Neural crest cell (in vitro differentiated cells): ENCODE measurements at places on chromosomes 7 and 10.

- no peak for DNase-seq
Measured at GRCh38 chr7:90230834-90231233, 14.1 kb upstream of the CFAP69 start.

DNA sequence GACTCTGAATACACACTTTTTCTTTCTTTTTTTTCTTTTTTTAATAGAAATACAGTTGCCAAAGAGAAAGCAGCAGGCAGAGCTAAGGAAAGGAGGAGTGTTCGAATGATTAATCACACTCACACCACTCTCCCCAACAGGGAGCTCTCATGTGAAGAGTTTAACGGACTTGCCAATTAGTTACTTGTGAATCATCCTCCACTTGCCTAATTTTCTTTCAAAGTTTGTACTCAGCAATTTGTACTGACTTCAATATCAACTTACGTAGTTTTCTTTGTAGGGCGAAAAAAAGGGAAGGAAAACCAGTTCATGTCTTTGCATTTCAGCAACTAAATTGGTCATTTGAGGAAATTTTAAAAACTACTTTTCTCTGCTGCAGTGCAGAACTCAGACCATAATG, 109.2 kb downstream of the PIP4K2A start:
- no peak for DNase-seq

- DNase-seq = no peak
Measured at GRCh38 chr10:7436490-7437100, 25.8 kb upstream of the SFMBT2 start.

GRCh38 chr7:103598326-103598905, 152.4 kb upstream of the SLC26A5 start:
- no peak for DNase-seq

- DNase-seq = no peak
Measured at GRCh38 chr7:4245135-4245865, 436.8 kb upstream of the FOXK1 start.

- no peak for DNase-seq
Measured at GRCh38 chr10:68166871-68167585, 57.7 kb downstream of the MYPN start.

GRCh38 chr10:11553773-11554381, 57.6 kb downstream of the USP6NL start:
- no peak for DNase-seq

DNA sequence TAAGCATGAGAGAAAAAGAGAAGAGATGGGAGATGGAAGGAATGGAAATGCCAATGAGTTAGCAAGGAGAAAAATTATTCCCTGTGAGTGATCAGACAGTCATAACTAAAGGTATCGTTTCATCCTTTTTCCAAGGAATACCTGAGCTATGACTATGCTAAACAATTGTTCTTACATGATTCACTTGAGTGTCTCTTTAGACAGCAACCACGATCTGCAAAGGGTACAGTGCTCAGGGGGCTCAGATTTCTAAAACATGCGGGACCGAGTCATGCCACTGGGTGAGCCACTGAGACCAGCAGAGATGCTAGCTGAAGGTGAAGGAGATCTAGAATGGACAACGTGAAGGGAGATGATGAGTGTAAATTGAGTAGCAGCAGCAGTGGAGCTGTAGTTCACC, 78.0 kb upstream of the CTTNBP2 start:
- no peak for DNase-seq

DNA sequence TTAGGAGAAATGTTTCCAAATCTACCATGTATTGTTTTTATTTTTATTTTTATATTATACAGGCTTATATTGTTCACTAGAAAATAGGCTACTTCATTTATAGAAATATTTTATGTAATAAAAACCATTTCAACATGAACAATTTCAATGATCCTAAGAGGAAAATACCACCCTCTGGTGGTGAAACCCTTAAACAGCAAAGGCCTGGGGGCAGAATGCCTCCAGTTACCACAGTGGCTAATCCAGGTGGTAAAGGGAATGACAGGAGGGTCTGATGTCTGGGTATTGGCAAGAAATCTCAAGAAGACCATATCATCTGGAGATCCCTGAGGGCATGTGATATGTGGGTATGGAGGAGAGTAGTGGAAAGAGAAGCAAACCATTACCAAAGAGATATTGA, 19.3 kb downstream of the MACC1 start:
- no peak for DNase-seq

DNA sequence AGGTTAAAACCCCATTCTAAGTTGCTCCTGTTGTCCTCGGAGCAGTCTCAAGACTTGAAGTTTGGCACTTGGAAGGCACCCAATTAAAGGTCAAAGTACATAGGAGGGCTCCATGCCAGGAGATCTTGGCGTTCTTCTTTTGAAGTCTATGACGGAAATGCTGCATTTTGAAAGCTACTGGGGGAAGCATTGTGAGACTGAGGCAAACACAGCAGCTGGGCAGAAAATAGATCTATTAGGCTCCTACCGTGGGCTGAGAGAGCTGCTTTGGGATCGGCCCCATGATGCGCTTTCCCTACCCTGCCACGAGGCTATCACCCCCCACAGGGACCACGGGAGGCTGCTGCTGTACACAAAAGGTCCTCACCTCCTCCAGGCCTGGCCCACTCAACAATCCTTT, 20.0 kb downstream of the KIAA1549 start:
- DNase-seq = no peak

- no peak for DNase-seq
Measured at GRCh38 chr10:132454296-132455198, 57.5 kb downstream of the PWWP2B start.

DNA sequence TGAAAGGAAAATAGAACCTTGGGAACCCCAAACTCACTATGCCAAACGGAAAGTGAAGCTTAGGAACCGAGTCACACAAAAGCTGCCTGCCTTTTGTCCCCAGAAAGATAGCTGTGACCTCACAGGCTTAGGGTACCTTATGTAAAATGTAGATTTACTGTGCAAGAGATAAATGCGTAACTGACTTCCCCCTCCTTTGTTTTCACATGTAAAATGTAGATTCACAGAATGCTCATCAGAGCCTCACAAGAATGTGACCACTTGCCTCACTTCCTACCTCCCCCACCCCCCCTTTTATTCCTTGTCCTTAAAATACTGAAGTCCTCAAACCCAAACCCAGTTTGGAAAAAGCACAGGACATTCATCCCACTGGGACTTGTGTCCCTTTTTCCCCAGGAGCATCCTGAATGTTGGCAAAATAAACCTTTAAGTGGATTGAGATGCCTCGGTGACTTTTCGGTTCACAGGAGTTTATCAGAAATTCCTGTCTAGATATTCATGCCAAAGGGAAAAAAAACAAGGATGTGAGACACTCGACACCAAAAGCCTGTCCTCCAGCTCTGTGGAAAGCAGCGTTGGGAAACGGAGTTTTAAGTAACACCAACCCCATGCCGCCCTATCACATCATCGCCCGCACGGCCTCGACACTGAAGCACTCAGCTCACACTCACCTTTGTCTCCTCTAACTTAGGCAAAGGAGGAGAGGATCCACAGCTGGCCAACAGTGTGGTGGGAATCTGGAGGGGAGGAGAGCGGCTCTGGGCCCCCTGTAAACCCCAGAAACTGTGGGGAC, 45.9 kb downstream of the SVIL start:
- no peak for DNase-seq

DNA sequence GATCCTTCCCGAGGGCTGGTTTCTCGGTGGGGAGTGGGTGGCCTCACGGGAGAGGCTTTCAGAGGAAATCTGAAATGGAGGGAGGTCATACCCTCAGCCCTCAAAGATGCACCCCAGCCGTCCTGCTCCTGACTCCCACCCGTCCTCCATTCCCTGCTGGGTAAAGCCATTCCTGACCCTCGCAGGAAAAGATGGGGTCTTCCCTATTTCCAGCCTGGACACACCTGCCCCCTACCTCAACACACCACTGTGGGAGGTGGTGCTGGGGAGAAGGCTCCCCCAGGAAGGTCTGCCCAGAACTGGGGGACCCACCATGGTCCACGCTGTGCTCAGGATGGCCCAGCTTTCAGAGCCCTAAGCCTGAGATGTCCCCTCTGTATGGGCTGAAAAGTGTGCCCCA, 86.9 kb downstream of the CHST15 start:
- DNase-seq = no peak

GRCh38 chr10:124707551-124707950, 36.6 kb downstream of the FAM53B start:
- DNase-seq = no peak

- peak; percentile 47 for DNase-seq
Measured at GRCh38 chr10:74081192-74081803, 69.3 kb downstream of the AP3M1 start.

DNA sequence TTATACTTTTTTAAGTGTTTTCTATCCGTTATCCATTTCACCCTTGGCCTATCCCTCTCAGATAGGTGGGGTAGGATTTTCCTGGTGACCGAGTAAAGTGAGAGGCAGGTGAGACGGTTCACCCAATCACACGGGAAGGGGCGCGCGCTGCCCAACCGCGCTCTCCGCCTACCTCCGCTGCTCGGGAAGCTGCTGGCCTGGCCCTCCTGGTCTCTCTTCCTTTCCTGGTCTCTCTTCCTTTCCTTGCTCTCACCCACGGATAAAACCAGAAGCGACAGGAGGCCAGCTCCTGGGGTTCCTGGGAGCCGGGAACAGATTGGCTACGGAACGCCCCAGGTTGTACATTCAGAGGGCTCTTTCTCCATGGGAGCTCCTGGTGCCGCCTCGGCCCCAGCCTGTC, 14.3 kb upstream of the ZNF212 start:
- DNase-seq = no peak

- DNase-seq = no peak
Measured at GRCh38 chr10:15188603-15189002, 20.1 kb upstream of the NMT2 start.

GRCh38 chr7:107989618-107990373, 13.2 kb downstream of the LAMB1 start:
- DNase-seq = no peak

- DNase-seq = no peak
Measured at GRCh38 chr7:4200546-4201094, 481.5 kb upstream of the FOXK1 start.

- no peak for DNase-seq
Measured at GRCh38 chr10:54314430-54314829, 486.6 kb downstream of the PCDH15 start.

DNA sequence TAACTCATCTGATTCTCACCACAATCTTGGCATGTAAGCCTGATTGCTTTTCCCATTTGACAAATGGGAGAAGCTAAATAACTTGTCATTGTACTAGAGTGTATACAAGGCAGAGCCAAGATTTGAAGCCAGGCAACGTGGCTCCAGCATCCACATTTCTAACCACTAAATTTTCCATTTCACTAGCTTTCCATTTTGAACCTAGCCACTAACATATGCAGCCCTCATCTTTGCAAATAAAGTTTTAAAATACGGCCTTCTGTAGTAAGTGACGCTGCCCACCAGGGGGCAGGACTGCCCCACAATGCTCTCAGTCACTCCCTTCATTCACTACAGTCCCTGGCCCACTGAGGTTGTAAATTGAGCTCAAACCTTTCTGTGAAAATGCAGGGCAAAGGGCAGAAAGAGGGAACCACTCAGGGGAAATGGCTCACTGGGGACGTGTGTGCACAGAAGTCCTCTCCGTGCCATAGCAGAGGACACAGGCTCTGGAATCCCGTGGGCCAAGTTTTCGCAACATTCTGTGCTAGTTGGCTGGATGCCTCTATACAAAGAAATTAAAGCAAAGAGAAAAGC, 315.7 kb downstream of the TNS3 start:
- peak; percentile 70 for DNase-seq

- DNase-seq = no peak
Measured at GRCh38 chr7:144842377-144842851, 6.6 kb upstream of the TPK1 start.

DNA sequence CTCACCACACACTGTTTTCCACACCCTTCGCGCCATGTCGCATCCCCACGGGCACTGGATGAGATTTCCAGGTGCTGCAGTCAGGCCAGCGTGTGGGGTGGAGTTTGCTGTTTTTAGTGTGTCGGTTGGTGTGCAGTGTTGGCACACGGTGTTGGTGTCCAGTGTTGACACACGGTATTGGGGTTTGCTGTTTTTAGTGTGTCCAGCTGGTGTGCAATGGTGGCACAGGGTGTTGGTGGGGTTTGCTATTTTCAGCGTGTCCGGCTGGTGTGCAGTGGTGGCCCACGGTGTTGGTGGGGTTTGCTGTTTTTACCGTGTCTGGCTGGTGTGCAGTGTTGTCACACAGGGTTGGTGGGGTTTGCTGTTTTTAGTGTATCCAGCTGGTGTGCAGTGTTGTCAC, 20.1 kb upstream of the PRKAR1B start:
- DNase-seq = no peak

DNA sequence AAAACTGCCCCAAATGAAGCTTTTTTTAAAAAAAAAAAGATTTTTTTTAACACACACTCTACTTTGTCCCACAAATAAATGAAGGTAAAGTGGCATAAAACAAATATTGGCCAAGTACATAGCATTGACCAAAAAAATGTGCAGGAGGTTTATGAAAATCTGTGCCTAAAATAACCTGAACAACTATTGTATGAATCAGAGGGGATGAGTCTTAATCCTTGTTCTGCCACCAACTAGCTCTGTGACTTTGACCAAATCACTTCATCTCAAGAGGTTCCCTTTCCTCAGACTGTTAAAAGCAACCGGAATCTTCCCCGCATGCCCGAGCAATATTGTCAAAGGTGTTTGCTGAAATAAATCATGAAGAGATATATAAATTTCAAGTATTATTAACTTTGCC, 150.4 kb upstream of the NEBL start:
- DNase-seq = no peak

DNA sequence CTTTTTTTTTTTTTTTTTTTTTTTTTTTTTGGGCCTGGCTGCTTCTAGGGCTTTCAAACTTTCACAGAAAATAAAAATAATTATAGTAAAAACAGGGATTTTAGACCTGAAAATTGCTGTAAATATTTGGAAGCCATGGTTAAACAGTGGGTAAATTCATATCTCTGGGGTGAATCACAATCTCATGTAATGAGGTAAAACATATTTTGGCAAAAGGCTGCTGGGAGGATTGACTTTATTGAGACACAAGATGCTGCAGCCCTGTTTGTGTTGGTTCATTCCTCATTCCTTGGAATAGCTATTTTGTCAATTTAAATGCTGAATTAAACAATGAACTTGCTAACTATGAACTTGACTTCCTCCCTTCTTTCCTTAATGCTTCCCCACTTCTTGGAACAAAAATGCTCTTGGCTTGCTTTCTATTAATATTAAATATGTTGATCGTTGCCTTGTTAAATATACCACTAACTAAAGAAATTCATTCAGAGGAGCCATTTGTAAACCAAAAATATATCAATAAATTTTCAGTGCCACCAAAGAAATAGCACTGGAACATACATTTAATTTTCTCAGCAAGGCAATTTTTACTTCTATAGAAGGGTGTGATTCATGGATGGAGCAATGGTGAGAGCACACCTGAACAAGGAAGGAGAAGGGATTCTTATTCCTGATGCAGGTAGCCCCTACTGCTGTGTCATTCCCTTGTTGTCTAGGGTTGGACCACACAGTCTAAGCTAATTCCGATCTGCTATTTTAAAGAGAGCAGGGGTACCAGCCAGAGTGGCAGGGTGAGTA, 24.6 kb downstream of the AGK start:
- DNase-seq = no peak
